Right atrium auricular region (tissue), 2 donors: ENCODE measurements at places on chromosomes 5 and 9. TPM values are rescaled to one million over a fixed set of nuclear protein-coding genes. Genes with fewer than 3 reads are reported as not detected.

GLDC gene
- 0.39 TPM for total RNA-seq

QRFP gene
- total RNA-seq = not detected

TEX48 gene
- not detected for total RNA-seq

IL3 gene
- not detected for total RNA-seq

NUDT12 gene
- 11.5 TPM for total RNA-seq

TRIO gene
- 67.0 TPM for total RNA-seq

IFNB1 gene
- not detected for total RNA-seq

PTGES gene
- 2.6 TPM for total RNA-seq

SLCO6A1 gene
- total RNA-seq = not detected

IL13 gene
- total RNA-seq = not detected

DNA sequence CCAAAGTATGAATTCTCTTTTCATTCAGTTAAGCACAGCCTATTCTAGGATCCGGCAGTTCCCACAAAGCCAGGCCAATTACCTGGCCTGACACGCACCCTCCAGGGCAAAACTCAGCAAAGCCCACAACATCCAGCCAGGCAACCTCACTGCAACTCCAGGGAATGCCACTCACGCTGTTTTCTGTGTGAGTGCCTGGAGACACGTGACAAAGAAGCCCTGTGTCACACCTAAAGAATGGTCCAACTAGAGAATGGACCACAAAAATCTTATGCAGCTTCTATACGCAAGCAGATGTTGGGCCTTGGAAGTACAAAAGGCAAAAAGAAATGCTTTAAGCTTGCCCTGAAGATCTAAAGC, 20.2 kb downstream of the RETREG1 start:
- no peak for DNase-seq

- no peak for DNase-seq
These were observed 114.5 kb downstream of the GNA14 start for GRCh38 chr9:77533671-77534070.

GRCh38 chr5:153926201-153926600, 112.5 kb downstream of the FAM114A2 start:
- DNase-seq = no peak

DNA sequence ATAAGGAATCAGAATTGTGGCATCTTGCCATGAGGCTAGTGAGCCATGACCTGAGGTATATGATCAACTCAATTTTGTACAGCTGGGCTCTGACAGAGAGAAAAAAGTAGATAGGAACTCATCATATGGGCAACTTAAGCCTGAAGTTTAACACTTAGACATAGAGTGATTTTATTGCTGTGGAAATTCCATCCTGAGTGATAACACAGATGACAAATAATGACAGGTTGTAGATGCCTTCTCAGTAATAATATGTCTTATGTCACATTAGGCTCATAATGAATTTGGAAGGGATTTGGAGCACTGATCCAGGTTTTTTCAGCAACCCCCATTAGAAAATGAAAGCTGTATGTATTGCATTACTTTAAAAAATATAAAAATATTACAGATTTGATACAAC, 744.6 kb downstream of the CDH12 start:
- no peak for DNase-seq

DNA sequence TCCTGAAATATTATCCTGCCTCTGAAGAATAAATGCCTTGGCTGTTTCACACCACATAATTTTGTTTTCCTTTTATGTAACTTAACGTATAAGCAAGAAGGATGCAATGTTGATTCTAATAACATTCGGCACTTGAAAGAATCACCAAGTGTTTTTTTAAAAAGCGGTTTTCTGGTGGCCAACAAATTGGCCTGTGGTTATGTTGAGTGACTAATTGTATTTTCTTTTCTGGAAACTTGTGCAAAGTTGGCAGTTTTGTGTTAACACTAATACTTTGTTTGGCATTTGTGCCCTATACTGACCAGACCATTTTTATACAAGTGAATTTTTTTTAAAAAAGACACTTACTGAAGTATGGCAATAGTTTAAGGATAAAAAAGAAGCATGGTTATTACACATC, 452.7 kb downstream of the BNC2 start:
- DNase-seq = no peak

GRCh38 chr5:12662545-12663314, 758.5 kb upstream of the CTNND2 start:
- DNase-seq = no peak

DNA sequence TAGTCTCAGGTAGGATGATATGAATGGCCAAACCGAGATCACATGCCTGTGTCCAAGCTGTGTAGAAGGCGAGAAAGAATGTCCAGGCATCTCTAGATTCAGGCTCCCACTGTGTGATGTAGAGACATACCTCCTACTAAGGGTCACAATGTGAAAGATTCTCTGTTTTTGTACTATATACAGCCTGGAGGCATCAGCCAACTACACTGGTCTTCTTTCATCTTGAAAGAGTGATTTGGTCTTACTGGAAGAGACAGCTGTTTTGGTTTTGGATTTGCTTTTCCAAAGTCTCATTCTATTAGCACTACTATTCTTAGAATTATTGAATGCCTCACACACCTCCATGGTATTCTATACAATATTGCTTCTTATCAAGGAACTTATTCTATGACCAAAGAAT, 26.4 kb downstream of the ERCC8 start:
- no peak for DNase-seq

GRCh38 chr5:84392836-84393235, 8.2 kb upstream of the EDIL3 start:
- DNase-seq = no peak

DNA sequence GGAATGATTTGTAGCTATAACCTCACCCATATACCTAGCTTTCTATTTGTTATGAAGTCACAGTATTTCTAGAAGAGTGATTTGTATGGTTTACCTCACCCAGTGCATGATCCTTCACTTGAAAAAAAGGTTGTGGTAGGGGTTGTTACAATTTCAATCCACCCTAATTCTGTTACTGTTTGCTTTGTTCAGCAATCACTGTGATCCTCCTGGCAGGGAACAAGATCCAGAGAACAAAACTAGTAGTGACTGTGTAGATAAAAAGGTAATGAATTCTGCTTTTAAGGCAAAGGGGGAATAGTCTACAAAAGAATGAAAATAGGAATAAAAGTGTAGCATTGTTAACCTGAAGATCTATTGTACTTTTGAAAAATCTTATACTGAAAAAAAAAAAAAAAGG, 191.3 kb upstream of the SH3GL2 start:
- DNase-seq = no peak

DNA sequence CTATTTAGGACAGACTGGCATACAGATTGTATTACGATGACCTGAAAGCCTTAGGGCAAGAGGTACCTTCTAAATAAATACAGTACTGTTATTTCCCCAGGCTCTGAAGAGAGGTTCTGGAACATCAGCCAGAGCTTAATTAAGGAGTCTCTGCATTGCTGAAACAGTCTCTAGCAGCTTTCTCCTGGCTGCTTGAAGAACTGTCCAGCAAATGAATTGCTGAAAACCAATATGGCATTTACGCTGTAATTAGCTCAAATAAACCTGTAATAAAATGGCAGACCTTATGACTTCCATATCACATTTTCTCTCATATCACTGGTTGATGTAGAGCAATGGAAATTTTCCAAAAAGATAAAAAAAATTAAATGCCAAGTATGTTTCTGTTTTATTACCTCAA, 636.3 kb downstream of the GABRG2 start:
- no peak for DNase-seq

DNA sequence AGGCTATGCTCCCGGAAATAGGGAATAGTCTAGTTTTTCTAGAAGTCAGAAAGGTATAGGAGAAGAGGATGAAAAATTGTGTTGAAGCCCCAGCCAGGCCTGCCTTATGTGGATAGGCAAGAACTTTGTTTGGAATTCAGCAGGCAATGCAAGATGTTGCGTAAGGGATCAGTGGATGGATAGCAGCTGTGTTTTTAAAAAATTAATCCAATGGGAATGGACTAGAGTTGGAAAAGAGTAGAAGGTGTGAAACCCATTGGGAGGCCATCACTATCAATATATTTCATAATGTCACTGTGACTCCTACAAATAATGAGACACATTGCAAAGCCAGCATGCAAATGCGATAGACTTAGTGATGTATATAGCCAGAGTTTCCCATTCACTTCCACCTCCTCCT, 281.9 kb downstream of the MARCHF11 start:
- DNase-seq = no peak

GRCh38 chr5:153459051-153459743, 31.3 kb upstream of the GRIA1 start:
- DNase-seq = no peak

GRCh38 chr5:135395866-135396265, 3.2 kb downstream of the MACROH2A1 start:
- no peak for DNase-seq

- DNase-seq = no peak
These were observed 338.9 kb downstream of the EFNA5 start for GRCh38 chr5:107331882-107332281.

GRCh38 chr5:109329333-109330237, 80.2 kb downstream of the PJA2 start:
- DNase-seq = no peak

DNA sequence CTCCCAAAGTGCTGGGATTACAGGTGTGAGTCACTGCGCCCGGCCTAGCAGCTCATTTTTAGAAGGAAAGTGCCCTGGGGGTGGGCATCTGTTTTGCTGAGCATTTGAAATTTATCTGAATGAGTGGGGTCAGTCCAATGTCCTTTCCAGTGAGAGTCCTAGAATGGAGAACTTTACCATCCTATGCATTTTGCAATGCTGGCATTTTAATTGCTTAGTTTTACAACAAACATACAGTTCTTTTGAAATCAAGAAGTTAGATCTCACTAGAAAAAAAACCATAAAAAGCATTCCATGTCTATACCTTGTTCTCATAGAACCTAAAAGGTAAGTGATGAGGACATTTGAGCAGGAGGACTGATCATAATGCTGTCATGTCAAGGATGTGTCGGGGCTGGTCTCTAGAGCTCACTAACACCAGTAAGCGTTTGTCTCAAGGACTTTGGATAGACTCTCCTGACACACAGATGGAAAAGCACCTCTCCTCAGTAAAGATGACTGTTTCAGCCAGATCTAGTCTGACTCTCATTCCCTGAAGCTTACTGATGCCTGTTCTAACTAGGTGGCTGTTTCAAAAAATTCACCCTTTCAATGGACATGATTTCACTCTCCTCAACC, 83.9 kb downstream of the DCP2 start:
- no peak for DNase-seq

GRCh38 chr9:125604196-125604595, 102.8 kb downstream of the MAPKAP1 start:
- no peak for DNase-seq

GRCh38 chr5:14545308-14545707, 36.3 kb upstream of the OTULINL start:
- DNase-seq = no peak
